ENCODE measurements at places on chromosomes 12 and 14.

DNA sequence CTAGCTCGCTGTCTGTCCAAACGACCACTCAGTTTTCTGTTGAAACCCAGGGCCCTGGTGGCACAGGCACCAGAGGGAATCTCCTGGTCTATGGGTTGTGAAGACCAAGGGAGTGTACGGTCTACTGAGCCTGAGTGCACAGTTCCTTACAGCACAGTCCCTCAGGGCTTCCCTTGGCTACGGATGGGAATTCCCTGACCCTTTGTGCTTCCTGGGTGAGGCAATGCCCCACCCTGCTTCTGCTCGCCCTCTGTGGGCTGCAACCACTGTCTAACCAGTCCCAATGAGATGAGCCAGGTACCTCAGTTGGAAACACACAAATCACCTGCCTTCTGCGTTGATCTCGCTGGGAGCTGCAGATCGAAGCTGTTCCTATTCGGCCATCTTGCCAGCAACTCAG is 22.6 kb downstream of the GPHN start:
- DNase-seq, result no peak

DNA sequence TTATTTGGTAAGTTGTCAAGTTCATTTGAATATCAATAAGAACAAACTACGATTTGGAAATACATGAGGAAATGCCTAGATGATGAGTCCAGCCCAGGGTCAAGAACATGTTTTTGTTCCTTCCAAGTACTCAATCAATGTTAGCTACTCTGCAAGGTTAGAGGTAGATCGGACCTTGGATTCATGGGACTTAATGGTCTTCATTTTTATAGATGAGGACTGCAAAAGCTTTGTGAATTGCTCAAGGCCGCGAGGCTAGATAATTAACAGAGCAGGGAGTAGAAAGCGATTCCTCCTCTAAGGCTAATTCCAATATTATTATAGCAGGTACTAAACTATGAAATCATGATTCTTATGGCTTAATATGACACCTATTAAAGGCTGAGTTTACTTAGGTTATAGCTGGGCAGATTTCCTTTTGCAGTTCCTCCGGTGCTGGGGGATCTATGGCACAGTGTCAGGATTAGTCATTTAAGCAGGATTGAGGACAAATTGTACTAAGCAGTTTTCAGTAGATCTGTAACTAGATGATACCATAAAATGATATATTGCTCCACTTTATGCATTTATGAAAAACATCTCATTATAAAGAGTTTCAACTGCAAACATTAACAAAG is 19.8 kb downstream of the NR1H4 start:
- no peak for DNase-seq

DNA sequence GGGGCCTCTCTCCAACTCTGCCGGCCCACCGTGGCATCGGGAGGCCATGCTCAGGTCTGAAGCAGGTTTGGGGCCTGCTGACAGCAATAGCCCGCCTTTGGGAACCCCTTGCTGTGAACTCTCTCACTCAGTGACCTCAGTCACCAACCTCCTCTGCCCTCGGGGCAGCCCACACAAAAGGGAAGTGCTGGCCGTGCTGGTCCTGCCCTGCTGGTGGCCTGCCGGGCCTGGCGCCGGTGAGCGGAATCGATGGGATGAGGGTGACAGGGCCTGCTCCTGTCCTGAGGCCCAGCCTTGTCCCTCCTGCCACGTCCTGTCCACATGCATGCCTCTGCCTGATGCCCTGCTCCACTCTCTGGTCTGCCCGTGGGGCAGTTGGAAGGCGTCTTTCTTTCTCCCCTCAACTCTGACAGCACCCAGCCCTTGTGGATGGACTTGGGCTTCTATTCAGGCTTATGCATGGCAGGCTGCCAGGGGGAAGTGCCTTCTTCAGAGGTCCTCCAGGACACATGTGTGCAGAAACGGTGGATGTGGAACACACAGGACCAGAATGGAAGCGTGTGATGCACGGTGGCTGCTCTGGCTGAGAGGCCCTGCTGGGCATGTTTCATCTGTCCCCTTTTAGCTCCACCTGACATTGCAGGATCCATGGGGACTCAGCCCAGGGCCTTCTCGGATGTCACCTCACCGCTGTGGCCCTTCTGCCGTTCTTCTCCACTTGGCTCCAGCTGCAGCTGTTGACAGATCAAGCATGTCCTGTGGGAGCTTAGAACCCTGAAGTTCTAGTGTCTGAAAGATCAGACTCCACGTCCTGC is 31.9 kb downstream of the IL31 start:
- no peak for DNase-seq

DNA sequence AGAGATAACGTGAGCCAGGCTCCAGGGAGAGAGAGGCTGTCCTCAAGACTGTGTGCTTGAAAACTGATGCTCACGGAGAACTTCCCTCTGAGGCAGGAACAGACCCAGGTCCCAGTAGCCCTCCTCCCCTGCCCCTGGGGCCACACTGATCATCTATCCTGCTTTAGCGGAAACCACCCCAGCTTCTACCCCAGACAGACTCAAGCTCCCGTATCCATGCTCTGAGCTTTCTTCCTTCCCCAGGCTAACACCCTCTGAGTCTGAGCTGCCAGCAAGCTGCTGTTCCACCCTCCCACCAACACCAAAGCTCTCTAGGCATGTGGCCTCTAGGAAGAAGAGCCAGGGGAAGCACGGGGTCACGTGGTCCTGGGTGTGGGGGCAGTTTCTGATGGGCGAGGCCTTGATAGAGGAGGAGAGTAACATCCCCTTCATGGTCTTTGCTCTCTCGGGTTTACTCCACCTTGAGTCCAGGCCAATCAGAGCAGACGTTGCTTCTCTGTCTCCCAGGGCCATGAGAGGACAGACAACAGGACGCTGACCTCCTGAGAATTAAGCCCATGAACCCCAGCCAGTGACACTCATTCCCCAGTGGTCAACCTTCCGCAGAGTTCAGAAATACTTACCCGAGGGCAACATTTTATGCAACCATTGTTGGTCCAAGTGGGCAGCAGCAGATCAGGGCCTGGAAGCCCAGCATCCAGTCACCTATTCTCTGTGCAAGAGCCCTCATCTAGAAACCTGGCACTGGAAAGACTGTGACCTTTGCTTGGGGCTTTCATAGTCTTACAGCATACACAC is 1.4 kb downstream of the PCK2 start:
- DNase-seq, result no peak
